ENCODE measurements at places on chromosomes 2 and 18.

GRCh38 chr2:160300203-160300602 lies 100.1 kb upstream of the ITGB6 start:
- no peak for DNase-seq

- no peak for DNase-seq
Measured at GRCh38 chr2:28378679-28379584, 13.7 kb upstream of the FOSL2 start.

DNA sequence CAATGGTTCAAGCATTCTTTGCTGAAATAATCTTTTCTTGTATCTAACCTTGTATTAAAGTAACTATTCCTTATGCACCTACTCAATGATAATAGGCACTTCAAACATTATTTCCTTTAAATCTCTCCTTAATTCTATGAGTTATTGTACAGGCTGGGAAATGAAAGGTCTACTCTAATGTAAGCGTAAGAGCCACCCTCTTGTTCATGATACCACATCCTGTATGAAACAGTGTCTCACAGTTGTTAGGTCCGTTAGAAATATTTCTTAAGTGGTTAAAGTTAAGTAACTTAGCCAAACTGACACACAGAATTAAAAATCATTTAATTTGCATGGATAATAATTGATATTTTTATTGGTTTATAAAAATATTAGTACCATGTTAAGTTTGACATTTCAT lies 162.5 kb upstream of the RPRM start:
- DNase-seq: no peak

GRCh38 chr2:48474574-48475298 lies 55.2 kb upstream of the STON1 start:
- no peak for DNase-seq

- peak; percentile 37 for DNase-seq
Measured at GRCh38 chr2:44981714-44982108, 27.5 kb downstream of the SIX2 start.

- DNase-seq: no peak
Measured at GRCh38 chr2:40120026-40120425, 331.9 kb downstream of the SLC8A1 start.

GRCh38 chr2:73290049-73290839 lies 3.1 kb downstream of the EGR4 start:
- no peak for DNase-seq

GRCh38 chr2:238133499-238134392 lies 4.7 kb upstream of the KLHL30 start:
- DNase-seq: no peak

DNA sequence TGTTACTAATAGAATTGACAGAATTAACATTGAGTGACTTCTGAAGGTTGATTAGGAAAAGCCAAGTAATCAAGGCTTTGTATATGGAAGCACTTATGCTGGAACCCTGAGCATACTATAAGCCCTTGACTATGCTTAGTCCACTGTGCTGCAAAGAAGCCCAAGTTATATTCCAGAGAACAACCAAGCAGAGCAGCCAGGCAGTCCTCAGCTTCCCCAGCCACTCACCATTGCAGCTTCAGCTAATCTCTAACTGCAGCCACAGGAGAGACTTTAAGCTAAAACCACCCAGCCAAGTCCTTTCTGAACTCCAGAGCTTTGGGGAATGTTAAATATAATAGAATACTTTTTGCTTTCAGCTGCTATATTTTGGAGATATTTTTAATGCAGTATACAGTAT lies 164.4 kb upstream of the VWC2L start:
- DNase-seq: no peak

DNA sequence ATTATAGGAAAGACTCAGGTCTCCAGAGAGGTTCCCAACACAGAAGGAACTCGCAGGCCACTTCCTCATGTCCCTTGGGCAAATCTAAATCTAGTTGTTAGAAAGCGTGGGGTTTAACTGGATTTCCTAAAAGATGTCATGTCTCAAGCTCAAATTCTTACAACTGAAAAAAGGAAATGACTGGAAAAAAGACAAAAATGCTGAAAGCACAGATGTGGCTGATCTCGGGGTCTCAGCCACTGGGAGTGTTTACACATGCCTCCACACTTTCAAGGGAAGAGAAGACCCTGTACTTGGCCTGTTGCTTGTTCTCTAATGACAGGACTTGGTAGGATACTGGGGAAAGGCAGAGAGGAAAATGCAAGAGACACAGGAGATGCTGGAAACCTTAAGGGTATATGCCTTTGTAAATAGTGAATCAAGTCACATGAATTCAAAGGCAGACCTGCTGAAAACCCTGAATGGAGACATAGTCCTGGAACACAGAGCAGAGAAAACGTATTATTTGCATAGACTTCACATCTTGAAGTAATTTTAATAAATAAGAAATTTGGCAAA lies 160.9 kb upstream of the MEIS1 start:
- no peak for DNase-seq

GRCh38 chr2:128644718-128645256 lies 326.1 kb upstream of the HS6ST1 start:
- DNase-seq: no peak

GRCh38 chr2:37670378-37671008 lies 949 bp downstream of the CDC42EP3 start:
- no peak for DNase-seq

DNA sequence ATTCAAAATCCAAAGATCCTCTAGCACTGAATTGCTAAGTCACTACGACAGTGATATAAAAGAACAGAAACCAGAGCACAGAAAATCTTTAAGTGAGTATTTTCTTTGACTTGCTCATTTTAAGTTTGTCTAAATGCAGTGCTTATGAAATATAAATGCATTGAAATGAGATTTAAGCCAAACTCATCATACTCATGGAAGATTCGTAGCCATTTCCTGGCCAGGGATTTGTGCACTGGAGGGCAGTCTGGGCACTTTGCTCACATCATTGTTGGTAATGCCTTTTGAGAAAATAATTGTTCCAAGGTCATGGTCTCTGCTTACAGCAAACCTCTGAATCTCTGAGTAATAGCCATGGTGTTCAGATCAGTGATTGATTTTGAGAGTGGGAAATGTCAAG lies 307.7 kb downstream of the ARHGAP15 start:
- DNase-seq: no peak

DNA sequence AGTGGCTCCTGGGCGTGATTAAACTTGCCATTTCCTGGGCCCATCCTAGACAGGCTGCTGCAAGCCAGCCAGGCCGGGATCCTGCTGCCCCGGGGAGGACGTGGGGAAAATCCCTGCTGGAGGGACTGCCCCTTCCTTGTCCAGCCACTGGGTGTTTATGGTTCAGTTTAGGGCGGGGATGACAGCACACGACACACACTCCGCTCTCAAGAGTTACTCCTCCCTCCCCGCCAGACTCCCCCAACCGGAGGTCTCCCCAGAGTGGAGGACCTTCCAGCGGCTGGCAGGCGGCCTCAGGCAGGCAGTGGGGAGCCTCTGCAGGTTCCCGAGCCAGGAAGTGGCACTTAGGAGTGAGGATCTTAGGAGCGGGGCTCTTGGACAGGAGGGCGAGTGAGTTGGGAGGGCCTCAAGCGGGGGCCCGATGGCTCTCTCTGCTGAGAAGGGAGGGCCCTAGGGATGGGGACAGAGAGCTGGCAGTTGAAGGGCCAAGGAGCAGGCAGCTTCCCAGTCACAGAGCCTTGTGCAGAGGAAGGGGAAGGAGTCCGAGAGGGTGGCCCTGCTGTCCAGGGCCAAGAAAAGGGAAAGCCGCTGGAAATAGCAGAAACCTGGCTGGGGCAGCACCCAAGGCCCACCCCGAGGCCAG lies 5.7 kb upstream of the GPR35 start:
- DNase-seq: no peak

- no peak for DNase-seq
Measured at GRCh38 chr2:124163840-124164239, 138.8 kb downstream of the CNTNAP5 start.

DNA sequence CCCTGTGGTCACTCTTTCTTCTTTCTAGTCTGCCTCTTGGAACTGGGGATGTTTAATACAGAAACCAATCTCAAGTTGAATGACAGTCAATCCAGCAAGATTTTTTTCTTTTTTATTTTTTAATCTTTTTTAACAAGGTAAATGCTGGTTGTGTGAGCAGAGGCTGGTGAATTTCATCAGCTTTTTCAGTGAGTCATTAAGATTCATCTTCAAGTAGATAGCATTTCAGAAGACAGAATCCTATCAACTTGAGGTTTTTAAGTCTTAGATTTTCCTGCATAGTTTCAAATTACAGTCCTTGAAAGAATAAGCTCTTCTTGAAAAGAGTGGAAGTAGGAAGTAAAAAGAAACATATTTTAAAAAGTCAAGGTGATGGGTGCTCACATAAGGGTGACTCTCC lies 12.4 kb downstream of the SLC8A1 start:
- DNase-seq: no peak

Measured in occipital lobe (tissue), 3 donors.